ENCODE measurements at places on chromosomes 2 and 18.

- DNase-seq, result no peak
Observed at GRCh38 chr2:120586507-120587278, 149.0 kb upstream of the GLI2 start.

DNA sequence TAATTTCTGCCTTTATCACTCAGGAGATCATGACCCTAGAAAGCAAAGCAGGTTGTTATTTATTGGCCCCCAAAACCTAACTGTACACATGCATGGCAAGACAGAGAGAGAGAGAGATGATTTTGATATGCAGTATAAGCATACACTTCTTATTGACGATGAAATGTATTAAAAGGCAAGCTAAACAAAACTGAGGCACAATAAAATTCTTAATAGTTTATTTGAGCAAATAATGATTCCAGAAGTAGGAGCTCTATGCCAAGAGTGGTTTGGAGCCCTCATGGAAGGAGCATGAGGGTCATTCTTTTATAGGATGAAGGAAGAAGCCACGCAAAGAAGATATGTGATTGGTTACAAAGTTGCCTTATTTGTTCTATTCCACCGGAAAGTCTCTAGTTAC is 616.0 kb downstream of the FBXO15 start:
- no peak for DNase-seq

GRCh38 chr2:118987886-118988285 is 45.9 kb downstream of the MARCO start:
- no peak for DNase-seq

DNA sequence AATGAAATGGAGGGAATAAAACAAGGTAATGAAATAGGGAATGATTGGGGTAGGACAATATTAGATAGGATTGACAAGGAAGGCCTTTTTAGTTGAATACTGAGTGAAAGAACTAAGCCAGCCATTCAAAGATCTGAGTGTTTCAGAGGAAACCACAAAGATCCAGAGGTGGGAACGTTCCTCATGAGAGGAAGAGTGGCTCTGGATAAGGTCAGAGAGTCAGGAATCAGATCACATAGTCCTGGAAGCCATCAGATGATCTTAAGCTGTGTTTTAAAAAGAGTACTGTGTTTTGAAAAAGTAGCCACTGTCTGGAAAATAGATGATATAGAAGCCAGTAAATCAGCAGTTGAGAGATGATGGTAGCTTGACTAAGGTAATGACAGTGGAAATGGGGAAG is 11.8 kb downstream of the TTLL4 start:
- DNase-seq, result no peak

DNA sequence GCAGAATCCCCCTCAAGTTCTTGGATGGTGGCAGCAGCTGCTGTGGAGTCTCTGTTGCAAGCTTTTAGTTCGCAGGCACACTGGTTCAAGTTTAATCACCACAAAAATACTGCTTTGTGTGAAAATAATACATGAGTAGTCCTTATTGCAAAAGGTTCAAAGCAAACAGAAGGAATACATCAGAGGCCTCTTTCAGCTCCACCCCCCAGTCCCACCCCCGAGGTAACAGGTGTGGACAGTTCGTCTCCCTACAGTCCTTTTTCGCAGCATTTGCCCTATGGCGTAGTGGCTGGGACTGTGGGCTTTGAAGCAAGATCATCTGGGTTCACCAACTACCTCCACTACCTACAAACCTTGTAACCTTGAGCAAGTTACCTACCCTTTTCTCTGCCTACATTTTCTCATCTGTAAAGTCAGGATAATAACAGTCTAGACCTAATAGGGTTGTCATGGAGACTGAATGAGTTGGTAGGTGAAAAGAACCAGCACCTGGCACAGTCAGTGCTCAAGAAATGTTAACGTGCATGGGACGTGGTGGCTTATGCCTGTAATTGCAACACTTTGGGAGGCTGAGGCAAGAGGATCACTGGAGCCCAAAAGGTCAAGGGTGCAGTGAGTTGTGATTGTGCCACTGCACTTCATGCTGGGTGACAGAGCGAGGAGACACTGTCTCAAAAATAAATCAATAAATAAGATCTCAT is 61.7 kb downstream of the TCF7L1 start:
- no peak for DNase-seq

DNA sequence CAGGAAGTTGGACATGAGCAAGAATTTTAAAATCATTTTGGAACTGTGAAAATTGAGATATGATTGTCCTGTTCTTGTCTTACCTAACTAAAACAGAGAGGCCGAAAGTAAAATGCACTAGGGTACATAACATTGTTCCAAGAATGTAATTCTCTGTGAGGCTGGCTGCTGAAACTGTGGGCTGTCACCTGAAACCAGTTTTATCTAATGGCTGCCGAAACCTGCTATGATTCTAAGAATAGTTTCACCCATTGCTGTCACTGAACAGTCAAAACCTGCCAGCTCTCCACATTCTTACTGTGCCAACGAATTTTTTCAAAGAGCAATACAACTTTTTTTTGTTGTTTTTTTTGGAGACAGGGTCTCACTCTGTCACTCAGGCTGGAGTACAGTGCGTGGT is 119.3 kb upstream of the ZSWIM2 start:
- DNase-seq, result no peak

GRCh38 chr2:73255907-73256617 is 22.0 kb downstream of the CCT7 start:
- DNase-seq, result no peak

GRCh38 chr18:12248926-12249720 is 5.0 kb upstream of the CIDEA start:
- DNase-seq, result no peak

- no peak for DNase-seq
Observed at GRCh38 chr18:68564351-68564750, 150.6 kb downstream of the TMX3 start.

DNA sequence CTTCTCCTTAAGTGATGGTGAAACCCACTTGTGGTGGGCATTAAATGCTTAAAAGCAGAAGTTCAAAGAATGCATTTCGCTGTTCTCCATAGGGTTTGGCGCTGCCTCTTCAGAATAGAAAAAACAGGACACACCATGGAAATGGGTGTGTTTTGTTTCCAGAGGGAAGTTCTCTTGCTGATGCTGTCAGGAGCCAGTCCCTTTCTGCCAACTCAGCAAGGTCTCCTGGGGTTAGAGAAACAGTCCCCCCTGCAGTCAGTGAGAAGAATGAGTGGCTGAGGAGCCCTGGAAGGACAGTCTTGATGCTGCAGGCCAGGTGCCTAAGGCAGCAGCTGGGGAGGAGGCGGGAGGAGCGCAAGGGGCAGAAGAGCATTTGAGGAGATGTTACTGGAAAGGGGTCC is 37.8 kb upstream of the ASAP2 start:
- no peak for DNase-seq

DNA sequence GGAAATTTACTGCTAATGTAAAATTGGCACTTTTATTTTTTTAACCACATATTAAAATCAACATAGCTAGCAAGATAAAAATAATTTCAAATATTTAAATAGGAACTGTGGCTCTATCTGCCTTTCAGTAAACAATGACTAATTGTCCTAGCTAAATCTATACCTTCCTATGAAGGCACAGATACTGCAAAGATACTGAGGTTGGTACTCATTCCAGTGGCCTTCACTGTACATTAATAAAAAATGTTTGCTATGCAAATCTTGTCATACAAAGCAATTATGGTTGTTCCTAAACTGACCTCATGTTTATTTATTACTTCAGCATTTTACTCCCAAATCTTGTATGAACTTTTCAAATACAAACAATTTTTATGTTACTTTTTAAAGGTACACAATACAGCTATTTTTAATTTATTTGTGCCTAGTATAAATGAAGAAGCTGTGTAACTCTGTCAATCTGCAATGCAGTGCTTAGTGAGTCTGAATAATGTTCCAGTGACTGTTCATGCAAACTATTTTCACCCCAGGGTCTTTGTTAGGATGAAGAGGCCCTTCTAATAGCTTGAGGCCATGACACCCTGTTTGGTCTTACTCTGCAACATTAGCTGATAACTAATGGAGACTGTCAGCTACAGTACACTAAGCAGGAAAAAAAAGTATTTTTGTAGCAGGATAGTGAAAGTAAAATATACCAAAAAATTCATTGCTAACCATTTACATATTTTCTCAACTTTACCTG is 9.3 kb upstream of the ERBB4 start:
- no peak for DNase-seq

DNA sequence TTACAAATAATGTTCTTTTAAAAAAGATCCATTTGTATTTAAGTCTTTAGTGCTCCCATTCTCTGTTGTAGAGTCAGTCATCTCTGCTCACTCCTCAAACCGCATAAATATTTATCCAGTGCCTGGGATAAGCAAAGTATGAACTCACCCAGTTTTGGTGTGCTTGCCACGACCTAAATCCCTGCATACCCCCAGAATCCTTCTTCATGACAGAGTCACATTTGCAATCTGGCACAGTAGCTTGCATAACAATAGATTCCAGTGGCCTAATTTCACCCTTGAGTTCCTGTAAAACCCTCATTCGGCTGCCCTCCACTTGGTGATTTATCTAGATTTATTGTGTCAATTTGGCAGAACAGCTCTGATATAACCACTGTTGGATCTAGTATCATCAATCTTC is 92.9 kb downstream of the DTNA start:
- DNase-seq, result no peak

- no peak for DNase-seq
Observed at GRCh38 chr2:113149553-113150257, 22.3 kb downstream of the IL1RN start.

DNA sequence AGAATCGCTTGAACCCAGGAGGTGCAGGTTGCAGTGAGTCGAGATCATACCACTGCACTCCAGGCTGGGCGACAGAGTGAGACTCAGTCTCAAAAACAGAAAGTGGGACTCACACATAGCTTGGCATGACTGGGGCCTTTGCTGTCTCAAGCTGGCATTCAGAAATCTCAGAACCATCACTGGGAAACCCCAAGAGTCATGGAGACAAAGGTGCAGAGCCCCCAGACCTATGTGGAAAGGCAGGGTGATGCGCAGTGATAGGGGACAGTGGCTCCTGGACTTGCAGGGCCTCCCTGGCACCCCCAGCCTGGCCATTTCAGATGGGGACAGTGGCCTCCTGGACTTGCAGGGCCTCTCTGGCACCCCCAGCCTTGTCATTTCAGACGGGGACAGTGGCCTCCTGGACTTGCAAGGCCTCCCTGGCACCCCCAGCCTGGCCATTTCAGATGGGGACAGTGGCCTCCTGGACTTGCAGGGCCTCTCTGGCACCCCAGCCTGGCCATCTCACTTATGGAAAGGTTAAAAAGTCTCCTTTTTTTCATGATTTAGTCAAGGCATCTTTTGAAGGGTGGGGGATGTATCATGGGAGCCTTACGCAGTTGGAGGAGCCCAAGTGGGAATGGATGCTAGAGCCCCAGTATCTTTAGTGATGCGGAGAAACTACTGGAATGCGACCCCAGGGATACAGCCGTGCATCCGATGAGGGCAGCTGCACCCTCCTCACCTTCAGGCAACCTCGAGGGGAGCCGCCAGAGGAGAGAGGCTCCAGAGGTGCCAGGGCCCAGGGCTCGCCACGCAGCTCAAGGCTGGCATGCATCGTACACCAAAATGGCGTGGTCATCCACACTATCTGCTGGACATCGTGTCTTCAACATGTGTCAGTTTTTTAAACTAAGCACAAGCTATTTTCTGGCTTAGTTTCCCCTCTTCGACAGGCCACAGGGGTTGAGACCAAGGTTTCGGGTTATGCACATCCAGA is 30.5 kb downstream of the ZNF516 start:
- DNase-seq, result no peak

DNA sequence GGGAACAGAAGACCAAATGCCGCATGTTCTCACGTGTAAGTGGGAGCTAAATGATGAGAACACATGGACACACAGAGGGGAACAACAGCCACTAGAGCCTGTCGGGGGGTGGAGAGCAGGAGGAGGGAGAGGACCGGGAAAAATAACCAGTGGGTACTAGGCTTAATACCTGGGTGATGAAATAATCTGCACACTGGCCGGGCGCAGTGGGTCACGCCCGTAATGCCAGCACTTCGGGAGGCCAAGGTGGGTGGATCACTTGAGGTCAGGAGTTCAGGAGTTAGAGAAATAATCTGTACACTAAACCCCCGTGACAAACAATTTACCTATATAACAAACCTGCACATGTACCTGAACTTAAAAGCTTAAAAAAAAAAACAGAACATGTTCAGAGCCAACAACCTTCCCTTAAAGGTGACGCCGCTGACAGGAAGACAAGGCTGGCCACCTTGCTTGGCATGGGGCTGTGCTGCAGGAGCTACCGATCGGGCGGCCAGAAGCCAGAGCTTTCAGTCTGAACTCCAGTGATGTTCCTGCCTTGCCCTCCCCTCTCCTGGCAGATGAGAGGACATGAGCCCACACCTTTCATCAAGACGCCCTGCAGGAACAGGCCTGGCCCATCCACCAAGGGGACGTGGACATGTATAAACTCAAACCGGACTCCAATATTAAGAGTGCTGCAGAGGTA is 11.2 kb downstream of the SLC66A2 start:
- DNase-seq, result no peak

DNA sequence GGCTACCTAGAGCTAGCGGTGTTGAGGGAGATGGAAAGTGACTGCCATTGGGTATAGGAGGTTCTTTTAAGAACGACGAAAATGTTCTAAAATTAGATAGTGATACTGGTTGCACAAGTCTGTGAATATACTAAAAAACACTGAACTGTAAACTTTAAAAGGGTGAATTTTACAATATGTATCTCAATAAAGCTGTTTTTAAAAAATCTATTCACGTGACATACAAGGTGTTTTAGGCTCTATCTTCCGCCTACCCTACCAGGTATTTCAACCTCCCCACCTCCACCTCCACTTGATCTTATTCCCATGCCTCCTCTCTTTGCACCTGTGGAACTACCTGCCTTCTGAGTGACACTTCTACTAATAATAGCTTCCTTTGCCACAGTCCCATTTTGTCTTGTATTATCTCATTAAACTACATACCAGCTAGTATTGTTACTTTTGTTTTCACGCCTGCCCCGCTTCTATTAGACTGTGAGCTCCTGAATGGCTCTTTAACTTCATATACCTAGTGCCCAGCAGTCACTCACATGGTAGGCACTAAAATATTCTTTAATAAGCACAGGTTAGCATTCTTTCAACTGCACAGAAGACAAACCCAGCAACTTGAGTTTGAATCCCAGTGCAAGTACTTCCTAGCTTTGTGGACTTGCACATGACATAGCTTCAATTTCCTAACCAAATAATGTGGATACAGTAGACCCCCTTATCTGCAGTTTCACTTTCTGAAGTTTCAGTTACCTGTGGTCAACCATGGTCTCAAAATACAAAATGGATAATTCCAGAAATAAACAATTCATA is 9.3 kb downstream of the ITSN2 start:
- no peak for DNase-seq

DNA sequence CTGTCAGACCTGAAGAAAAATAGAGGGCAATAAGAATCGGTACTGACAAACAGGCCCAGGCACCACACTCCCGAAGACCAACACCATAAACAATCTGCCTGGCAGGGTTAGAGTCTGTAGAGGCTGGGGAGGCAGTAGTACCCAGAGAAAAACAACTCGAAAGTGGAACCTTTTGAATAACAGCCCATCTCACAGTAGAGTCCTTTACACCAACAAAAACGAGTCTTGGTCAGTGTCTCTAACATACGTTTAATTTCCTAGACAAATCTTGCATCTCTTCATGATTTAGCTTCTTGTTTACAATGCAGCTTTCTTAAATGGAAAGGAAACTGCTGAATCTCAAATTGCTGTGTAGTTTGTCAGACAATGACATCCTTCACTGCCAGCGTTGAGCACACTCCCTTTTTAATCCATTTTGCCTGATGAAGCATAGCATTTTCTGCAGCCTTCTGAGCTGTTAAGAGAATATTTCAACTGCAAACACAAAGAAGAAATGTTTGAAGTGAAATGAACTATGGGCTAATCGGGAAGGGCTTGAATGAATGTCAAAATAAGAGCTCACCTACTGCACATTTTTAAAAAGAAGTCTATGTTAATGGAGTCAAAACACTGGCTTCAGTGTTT is 73.1 kb upstream of the DSG1 start:
- DNase-seq, result no peak

GRCh38 chr2:30334762-30335363 is 103.5 kb downstream of the LBH start:
- peak; percentile 11 for DNase-seq
